PC-3 (cell line): ENCODE measurements at places on chromosomes 1 and 21.

DNA sequence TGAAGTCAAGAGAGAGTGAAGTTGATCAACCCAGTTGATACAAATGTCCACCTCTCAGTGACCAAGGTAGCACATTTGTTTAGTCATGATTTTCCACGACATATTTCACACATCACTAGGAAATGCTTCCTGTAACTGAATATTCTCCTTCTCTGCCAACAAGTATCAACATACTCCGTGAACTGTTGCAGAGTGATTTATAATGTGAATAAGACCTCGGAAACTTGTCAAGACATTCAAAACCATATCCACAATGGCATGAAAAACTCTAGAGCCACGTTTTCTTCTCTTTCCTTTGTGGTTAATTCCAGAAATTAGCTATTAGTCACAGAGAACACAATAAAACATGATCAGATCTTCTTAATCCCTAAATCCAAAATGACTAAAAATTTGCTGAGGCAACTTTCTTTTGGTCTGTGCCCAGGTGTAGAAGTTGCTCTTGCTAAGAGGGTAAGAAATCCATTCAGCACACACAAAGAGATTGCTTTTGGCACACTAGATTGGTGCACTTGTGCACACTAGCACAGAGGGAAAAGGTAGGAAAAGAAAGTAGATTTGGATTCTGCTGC lies 244.3 kb upstream of the NRIP1 start:
- DNase-seq: peak; percentile 59

DNA sequence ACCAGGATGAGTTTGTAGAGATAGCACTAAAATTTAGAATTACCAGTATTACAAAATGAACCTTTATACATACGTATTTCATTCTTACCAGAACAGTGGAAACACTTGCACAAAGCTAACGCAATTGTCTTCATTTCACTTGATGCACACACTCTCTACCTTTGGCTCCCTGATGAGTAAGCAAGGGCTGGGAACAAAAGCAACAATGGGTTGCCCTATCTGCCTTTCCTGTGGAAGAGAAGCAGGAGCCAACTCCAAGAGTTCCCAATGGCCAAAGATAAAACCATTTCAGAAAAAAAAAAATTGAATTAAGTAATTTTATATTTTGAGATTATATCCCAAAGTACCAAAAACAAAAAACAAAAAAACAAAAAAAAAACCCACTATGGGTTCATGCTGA lies 344.1 kb upstream of the GREM2 start:
- DNase-seq: no peak

- DNase-seq: peak; percentile 81
Observed at GRCh38 chr1:226034482-226034881, 28.0 kb upstream of the H3-3A start.

DNA sequence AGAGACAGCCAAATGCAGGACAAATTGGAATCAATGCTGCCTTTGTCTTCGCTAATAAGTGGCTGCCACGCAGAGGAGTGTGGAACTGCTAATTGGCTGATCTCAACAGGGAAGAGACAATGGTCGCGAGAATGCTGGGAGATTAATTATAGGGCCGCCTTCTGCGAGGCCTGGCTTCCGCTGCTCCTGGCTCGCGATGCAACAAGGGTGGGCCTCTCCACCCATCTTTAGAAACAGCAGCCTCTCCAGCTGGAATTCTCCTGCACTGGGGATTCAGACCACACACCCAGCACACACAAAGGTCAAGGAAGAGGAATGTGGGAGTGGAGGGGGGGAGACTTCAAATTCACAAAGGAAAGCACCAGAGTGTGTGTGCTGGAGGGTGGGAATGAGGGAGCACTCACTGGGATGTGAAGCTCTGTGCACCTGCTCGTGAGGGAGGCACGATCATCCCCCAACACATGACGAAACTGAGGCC lies 200.7 kb upstream of the GRIK3 start:
- DNase-seq: no peak

GRCh38 chr1:57186455-57186854 lies 220.6 kb upstream of the C8B start:
- no peak for DNase-seq
